ENCODE measurements at places on chromosomes 16 and 17.

GRCh38 chr16:85536073-85536410 lies 77.1 kb upstream of the GSE1 start:
- DNase-seq, result no peak

GRCh38 chr16:4032768-4033167 lies 83.5 kb downstream of the ADCY9 start:
- DNase-seq, result no peak

DNA sequence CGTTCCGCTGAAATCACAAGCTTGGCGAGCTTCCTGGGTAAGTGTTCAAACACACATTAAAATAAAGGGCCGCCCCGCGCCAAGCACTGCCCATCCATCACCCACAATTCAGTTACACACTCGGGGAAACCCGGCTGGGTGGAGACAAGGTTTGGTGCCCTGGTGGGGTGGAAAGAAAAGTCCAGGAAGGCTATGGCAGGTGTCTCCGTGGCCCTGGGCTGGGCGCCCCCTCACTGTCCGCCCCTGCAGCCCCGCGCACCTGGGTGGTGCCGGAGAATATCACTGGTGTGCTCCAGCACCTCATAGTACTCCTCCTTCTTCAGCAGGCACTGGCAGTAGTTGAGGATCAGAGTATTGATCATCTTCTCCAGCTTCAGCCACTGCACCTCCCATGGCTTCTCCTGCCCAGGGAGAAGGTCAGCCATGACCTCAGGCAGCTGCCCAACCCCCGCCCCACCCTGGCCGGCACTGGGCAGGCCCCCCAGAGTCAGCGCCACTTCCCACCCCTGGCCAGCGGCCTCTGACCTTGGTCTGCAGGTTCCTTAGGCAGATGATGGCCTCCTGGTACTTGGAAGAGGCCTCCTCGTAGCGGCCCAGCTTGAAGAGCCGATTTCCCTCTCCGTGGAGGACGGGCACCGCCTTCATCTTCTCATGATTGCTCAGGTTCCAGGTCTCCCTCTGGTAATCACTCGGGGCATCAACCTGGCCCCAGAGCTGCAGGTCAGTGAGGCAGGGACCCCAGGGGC lies 8.4 kb downstream of the AIPL1 start:
- no peak for DNase-seq

DNA sequence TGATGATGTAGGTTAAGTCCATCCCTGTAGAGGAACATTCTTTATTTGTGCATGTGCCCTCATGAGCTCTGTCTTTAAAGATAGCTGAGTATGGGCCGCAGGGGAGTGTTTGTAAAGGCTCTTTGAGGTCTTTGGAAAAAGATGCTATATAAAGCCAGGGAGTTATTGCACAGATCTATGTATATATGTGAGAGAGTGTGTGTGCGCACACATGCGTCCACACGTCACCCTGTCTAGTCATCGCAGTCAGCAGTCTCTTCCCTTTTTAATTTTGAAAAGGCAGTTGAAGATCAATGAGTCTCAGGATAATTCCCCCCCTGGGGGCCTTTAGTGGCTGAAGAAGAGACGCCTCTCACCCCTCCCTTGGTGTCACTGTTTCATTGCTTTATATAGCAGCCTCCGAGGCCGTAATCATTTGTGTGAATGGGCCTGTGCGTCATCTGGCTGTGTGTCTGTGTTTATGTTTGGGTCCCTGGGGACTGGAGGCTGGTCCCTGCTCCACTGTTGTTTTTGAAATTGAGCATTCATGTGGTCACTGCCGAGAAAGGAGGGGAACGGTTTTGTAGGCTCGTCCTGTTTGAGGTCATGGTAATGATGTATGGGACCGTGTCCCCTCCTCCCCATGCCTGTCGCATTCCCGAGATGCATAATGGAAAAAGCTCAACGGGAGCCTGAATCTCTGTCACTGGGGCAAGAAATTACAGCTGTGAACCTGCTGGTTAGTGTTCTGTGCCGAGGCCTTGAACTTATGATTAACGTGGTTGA lies 143.9 kb downstream of the SNX29 start:
- DNase-seq, result no peak

- DNase-seq, result no peak
These were observed 145.9 kb downstream of the BCAS3 start for GRCh38 chr17:60823515-60823914.

- no peak for DNase-seq
These were observed 612 bp downstream of the PSMD12 start for GRCh38 chr17:67365738-67366192.

- no peak for DNase-seq
These were observed 29.5 kb upstream of the CDH1 start for GRCh38 chr16:68707340-68708152.

DNA sequence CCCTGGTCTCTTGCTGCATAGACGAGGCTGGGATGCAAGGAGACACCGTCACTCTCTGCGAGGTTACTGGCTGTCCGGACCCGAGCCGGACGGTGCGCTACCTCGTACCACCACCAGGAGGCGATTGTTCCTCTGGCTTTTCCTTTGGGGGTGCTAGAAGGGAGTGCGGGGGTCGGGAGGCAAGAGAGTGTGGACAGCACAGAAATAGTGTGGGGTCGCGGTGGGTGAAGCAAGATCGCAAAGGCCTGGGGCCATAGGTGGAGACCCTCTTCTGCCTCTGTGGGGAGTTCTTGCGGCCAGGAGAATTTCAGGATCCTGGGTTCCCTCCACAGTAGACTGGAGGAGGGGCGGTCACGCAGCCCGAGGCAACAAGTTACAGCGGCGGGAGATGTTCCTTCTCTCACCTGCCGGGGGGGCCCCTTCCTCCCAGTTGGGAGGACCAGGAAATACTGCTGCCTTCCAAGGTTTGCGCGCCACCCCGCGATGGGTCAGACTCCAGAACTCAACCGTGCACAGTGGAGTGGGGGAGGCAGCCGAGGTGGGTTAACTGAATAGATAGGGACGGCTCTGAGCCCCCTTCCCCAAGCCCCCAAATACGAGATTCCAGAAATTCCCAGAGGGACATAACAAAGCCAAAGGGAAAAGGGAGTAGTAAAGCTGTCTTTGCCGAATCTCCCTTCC lies 6.9 kb downstream of the PHOSPHO1 start:
- DNase-seq, result peak; percentile 60

DNA sequence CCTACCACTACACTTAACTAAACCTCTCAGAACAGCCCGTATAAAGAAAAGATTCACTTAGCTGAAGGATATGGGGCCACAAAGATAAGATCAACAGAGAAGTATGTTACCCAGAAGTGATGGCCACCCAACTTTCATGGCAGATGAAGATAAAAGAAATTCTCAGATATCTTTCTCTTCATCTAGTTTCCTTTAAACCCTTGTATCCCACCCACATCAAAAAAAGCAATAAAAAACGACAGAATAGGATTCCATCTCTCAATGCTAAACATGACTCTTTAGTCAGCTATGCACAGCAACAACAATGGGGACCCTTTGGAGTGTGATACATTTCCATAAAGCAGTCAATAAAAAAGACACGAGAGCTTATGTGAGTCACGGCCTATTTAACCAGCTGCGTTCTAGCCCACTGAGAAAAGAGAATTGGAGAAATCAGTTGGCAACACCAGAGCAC lies 86.6 kb downstream of the SNX11 start:
- no peak for DNase-seq

Measured in T-helper 17 cell (primary cell).